ENCODE measurements at places on chromosomes 6 and 20.

GRCh38 chr20:21294755-21295154 lies 8.4 kb upstream of the XRN2 start:
- H3K27ac ChIP-seq, result no peak overlapping the region
- H3K27me3 ChIP-seq, result no peaks in the 10 kb centered on the region
- H3K4me1 ChIP-seq, result no peaks in the 10 kb centered on the region

GRCh38 chr6:35206346-35206745 lies 7.4 kb upstream of the SCUBE3 start:
- DNase-seq, result no peak
- H3K27me3 ChIP-seq, result peaks cover 18% of the 10 kb centered on the region
- H3K36me3 ChIP-seq, result no peaks in the 10 kb centered on the region

- H3K36me3 ChIP-seq, result no peaks in the 10 kb centered on the region
- H3K4me3 ChIP-seq, result no peak overlapping the region
- no peaks in the 10 kb centered on the region for H3K27me3 ChIP-seq
- H3K27ac ChIP-seq, result no peak overlapping the region
Observed at GRCh38 chr6:90298459-90299053, 1.9 kb upstream of the BACH2 start.

DNA sequence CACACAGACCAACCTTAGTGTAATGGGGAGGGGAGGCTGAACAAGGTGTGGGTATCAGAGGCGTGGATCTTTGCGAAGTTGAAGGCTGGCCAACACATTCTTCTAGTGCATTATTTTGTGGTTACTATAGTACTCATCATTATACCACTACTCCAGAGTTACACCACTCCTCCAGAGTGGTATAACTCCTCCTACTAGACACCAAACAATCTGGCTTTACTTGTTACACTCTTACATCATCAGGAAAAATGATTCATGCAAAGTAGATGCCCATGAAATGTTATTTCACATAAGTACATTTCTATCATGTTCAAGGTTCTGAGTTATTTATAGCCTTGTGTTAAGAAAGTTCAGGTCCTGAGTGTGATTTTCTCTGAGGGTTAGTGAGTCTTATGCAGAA lies 443.1 kb upstream of the OPRM1 start:
- no peaks in the 10 kb centered on the region for H3K36me3 ChIP-seq
- H3K27me3 ChIP-seq, result no peaks in the 10 kb centered on the region
- peaks cover 3% of the 10 kb centered on the region for H3K4me1 ChIP-seq

GRCh38 chr20:53304146-53304545 lies 289.5 kb downstream of the ZNF217 start:
- H3K27me3 ChIP-seq, result peaks cover 8% of the 10 kb centered on the region
- DNase-seq, result no peak
- no peaks in the 10 kb centered on the region for H3K36me3 ChIP-seq
- no peaks in the 10 kb centered on the region for H3K4me1 ChIP-seq
- no peak overlapping the region for H3K4me3 ChIP-seq

- DNase-seq, result no peak
- H3K4me1 ChIP-seq, result no peaks in the 10 kb centered on the region
- no peaks in the 10 kb centered on the region for H3K27me3 ChIP-seq
- H3K4me3 ChIP-seq, result no peak overlapping the region
- H3K27ac ChIP-seq, result no peak overlapping the region
Observed at GRCh38 chr20:38840053-38840893, 34.8 kb downstream of the PPP1R16B start.

GRCh38 chr6:19322691-19323485 lies 514.3 kb upstream of the ID4 start:
- no peaks in the 10 kb centered on the region for H3K4me1 ChIP-seq
- H3K36me3 ChIP-seq, result no peaks in the 10 kb centered on the region
- no peak for DNase-seq
- H3K4me3 ChIP-seq, result no peak overlapping the region
- no peak overlapping the region for H3K27ac ChIP-seq
- no peaks in the 10 kb centered on the region for H3K27me3 ChIP-seq

- no peak for DNase-seq
- H3K36me3 ChIP-seq, result no peaks in the 10 kb centered on the region
- no peaks in the 10 kb centered on the region for H3K27me3 ChIP-seq
- H3K4me3 ChIP-seq, result no peak overlapping the region
Observed at GRCh38 chr6:132964101-132964867, 149.9 kb downstream of the RPS12 start.

DNA sequence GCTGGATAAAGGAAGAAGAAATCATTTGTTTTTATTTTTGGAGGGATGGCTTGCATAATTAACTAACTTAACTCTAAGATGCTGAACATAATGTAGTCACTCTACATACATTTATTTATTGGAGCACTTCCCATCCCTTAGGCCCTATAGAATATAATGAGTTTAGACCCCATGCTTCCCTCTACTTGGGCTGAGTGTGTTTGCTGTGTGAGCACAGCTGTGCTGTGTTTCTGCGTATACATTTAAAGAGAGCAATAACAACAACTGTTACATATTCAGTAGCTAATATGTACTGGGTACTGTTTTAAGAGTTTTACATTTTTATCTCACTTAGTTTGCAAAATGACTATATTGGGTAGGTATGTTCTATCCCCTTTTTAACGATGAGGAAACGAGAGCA lies 736.6 kb upstream of the NRSN1 start:
- no peak overlapping the region for H3K4me3 ChIP-seq
- DNase-seq, result no peak
- no peak overlapping the region for H3K27ac ChIP-seq
- no peaks in the 10 kb centered on the region for H3K27me3 ChIP-seq
- H3K36me3 ChIP-seq, result no peaks in the 10 kb centered on the region
- no peaks in the 10 kb centered on the region for H3K4me1 ChIP-seq

- no peaks in the 10 kb centered on the region for H3K36me3 ChIP-seq
- H3K4me1 ChIP-seq, result no peaks in the 10 kb centered on the region
- H3K27ac ChIP-seq, result no peak overlapping the region
- H3K27me3 ChIP-seq, result no peaks in the 10 kb centered on the region
- DNase-seq, result no peak
Observed at GRCh38 chr6:123616942-123617341, 19.8 kb downstream of the TRDN start.

GRCh38 chr6:148177589-148178233 lies 164.9 kb upstream of the SASH1 start:
- no peak overlapping the region for H3K27ac ChIP-seq
- H3K27me3 ChIP-seq, result no peaks in the 10 kb centered on the region
- no peaks in the 10 kb centered on the region for H3K4me1 ChIP-seq
- DNase-seq, result no peak
- H3K4me3 ChIP-seq, result no peak overlapping the region
- no peaks in the 10 kb centered on the region for H3K36me3 ChIP-seq

GRCh38 chr6:42017021-42017643 lies 33.2 kb upstream of the TAF8 start:
- no peak overlapping the region for H3K4me3 ChIP-seq
- H3K36me3 ChIP-seq, result no peaks in the 10 kb centered on the region
- DNase-seq, result no peak
- no peaks in the 10 kb centered on the region for H3K27me3 ChIP-seq
- H3K4me1 ChIP-seq, result no peaks in the 10 kb centered on the region

DNA sequence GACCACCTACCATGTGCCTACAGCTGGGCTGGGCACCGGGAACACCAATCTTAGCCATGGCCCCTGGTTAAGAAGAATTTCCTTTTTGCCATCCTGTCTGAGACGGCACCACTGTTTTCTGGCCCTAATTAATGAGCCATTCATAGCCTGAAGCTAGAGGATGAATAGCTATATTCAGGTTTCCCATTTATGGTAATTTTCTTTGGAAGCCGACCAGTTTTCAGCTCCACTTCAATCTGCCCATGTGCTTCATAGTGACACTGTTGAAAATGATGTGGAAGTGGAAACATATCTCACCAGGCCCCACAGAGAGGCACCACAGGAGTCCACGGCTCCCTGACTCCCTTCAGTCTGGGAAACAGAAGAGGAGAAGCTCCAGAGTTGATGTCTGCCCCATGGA lies 22.6 kb upstream of the ULBP3 start:
- H3K36me3 ChIP-seq, result no peaks in the 10 kb centered on the region
- no peaks in the 10 kb centered on the region for H3K27me3 ChIP-seq
- H3K4me1 ChIP-seq, result no peaks in the 10 kb centered on the region
- no peak overlapping the region for H3K4me3 ChIP-seq
- H3K27ac ChIP-seq, result no peak overlapping the region
- no peak for DNase-seq

DNA sequence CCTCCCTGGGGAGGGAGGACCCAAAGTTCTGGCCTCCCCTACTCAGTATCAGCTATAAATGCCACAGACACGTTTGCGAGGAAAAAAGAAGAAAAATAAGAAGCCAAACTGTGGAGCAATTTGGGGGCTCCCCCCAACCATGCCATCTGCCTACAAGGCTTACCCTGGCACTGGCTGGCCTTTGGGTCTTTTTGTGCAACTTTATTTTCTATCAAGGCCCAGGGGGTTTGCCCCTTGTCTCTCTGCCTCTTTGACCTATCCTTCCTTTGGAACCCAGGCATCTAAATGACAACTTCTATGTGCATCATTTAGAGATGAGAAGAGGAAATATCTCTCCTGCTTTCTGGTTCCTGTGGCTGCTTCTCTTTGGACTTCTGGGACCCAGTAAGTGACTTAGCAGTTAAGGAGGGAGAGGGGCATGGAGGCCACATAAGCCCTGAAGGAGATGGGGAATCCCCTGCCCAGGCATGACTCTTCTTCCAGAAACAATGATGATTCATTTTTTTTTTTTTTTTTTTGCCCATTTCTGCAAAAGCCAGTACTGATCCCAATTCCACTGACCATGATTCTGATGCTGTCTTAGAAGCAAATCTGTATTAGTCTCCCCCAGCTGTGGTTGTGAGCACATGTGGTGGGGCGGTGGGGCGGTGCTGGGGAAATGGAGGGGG lies at the start of gene MUC22:
Gene MUC22, plus strand, starts transcription at position 82 of the 668 bp plus-strand sequence. Its CDS starts 233 bp downstream, at position 315.
- H3K36me3 ChIP-seq, result no peaks in the 10 kb centered on the region
- H3K27ac ChIP-seq, result no peak within 1 kb of the TSS
- H3K4me3 ChIP-seq, result no peak within 1 kb of the TSS
- no peak for DNase-seq

Data from RWPE2 (cell line).